ENCODE measurements at places on chromosomes 13 and 19.

DNA sequence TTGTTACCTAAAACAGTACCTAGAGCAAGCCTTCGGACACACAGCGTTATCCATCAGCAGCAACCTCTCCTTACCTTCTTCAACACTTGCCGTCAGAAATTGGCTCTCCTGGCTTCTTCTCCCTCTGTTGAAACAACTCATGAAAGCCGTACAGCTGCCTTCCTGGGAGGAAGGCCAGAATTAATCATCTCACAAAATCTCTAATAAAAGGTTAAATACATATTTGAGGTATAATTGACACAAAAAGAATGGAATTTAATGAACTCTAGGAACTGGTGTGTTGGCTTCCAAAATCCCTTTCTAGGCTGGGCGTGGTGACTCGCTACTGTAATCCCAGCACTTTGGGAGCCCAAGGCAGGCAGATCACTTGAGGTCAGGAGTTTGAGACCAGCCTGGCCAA, 37.3 kb upstream of the GTF2F2 start:
- no peak for DNase-seq

DNA sequence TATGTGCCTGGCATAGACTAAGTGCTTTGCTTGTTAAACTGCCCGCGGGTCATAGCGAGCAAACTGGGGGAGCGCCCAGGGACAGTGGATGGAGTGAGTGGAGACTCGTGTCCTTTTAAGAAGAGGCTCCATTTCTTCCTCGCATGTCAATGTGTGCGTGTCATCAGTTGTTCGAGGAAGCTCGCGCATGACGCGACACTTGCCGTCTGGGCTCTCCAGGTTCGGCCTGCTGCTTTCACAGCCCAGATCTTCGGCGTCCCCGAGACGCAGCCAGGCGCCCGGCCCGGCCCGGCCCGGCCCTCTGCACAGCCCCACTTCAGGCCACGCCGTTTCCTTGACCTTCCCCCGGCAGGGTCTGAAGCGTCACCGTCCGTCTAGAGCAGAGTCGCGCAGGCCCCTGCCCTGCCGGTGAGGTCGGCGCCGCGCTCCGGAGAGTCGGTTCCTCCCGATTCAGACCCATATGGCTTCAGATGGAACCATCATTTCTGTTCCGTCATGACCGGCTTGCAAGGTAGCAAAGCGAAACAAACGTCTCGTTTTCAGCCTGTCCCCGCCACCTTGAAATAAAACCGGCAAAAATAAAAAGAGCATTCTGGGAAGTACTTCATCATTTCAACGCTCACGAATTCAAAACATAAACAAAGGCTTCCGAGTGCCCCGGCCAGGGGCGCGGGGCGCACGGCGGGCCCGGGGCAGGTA, 599 bp upstream of the ARHGEF7 start:
- no peak for DNase-seq

DNA sequence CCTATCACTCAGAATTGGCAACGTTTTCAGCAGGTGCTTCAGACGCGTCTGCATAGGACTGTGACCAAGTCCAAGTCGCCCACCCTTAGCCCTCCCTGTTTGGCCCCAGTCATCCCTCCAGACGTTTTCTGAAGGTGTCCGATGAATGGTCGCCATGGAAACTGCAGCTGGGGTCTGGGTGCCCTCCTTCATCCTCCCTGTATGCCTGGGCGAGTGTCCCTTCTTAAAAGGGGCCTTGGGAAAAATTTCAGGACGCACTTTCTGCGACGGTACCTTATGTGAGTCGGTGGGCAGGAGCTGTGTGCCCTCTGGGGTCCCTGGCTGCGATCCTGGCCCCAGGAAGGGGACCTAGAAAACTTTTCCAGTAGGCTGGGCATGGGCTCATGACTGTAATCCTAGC, 25.1 kb downstream of the MAN2B1 start:
- no peak for DNase-seq

GRCh38 chr13:108213946-108214345, 1.4 kb downstream of the LIG4 start:
- no peak for DNase-seq

- no peak for DNase-seq
These were observed 5.1 kb upstream of the MKNK2 start for GRCh38 chr19:2055931-2056836.

DNA sequence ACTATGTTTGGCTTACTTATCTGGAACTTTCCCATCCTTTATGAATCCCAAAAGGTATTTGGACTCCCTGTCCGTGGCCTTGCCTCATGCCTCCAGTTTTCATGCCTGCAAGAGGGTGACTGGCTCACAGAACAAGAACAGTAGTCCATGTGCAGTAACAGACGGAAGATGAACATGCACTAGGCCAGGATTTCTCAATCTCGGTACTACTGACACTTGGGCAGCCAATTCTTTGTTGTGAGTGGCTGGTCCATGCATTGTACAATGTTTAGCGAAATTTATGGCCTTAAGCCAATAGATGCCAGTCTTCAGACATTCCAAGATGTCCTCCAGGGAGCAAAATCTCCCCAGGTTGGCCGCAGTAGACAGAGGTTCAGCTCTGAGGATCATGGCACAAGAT, 61.9 kb downstream of the DOCK9 start:
- DNase-seq, result no peak

- no peak for DNase-seq
These were observed 624.0 kb upstream of the GPC6 start for GRCh38 chr13:92602560-92602959.

DNA sequence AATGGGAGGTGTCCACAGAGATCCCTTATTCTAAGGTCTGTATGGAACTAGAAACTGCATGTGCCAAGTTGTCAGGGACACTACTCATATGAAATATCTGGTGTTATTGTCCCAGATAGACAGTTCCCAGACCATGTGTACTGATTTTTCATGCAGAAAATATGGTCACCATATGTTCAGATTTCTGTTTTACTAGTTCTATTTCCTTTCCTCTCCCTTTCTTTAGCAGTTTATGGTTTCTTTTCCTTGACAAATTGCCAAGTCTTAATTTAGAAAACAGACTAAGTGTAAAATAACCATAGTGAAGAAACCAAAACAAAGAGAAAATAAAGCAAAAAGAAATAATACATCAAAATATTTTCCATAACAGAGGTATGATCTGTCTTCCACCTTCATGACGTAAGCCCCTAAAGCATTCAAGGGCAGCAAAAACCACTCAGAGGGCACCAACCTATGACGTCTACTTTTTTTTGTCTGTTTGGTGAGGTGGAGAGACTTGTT, 248.5 kb downstream of the KCTD12 start:
- no peak for DNase-seq

DNA sequence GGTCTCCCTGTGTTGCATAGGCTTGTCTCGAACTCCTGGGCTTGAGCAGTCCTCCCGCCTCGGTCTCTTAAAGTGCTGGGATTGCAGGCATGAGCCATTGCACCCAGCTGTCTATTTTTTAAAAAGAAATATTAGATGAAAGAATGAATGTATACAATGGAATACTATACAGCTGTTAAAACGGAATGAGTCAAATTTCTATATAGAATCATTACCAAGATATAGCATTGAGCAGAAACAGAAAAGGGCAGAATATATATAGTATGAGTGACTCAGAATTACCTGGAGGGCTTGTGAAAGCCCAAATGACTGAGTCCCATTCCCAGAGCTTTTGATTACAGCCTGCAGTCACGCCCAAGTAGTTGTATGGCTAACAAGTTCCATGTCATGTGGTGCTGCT, 4.4 kb downstream of the DACT3 start:
- no peak for DNase-seq

DNA sequence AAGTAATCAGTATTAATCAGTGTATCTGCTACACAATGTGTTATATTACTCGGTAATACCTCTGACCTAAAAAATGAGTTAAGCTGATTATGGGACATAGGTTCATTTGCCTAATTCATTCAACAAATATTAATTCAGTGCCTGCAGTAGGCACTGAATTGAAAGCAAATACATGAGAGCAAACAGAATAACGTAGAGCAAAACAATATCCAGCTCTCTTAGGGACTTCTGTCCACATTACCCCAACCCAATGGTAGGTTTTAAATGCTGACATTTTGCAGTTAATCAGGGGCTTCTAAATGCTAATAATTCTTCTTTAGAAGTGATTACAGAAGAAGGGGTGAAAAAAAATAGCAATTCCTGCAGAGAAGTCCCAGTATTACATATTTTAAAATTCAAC, 4.9 kb downstream of the RCBTB2 start:
- DNase-seq, result no peak

- no peak for DNase-seq
These were observed 6.2 kb downstream of the ARID3A start for GRCh38 chr19:931860-932647.

DNA sequence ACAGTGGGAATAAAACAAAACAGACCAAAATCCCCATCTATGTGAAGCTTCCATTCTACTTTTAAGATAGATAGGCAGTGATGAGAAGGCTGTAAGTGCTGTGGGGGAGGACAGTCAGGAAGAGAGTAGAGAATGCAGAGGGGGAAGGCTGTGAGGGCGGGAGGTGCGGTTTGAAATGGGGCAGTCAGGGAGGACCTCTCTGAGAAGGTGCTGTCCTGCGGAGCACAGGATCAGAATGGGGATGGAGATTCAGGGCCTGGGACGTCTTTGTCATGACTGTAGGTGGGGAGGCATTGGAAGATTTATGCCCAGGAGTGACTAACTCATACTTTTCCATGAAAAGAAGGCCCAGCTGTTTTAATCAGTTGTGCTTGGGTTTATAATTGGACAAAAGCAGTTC, 3.9 kb upstream of the GPR183 start:
- DNase-seq, result no peak

GRCh38 chr13:104297075-104297474, 1230.9 kb upstream of the SLC10A2 start:
- no peak for DNase-seq

DNA sequence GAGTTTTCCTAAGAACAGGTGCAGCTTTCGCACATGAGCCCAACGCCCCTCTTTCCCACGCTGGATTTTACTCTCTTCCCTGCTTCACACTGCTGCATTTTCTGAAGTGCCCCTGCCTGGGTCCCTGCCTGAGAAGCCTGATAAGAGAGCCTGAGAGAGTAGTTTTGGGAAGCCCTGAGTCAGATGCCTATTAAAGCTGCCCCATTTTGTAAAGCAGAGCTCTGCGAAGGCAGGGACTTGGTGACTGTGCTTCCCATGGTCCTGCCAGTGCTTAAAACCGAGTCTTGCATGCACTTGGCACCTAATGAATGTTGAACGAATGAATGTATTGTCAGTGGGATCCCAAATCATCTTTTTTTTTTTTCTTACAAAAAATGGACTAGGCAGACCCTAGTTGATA, 18.2 kb downstream of the FGF9 start:
- no peak for DNase-seq

GRCh38 chr13:106623799-106624460, 56.0 kb upstream of the ARGLU1 start:
- no peak for DNase-seq

DNA sequence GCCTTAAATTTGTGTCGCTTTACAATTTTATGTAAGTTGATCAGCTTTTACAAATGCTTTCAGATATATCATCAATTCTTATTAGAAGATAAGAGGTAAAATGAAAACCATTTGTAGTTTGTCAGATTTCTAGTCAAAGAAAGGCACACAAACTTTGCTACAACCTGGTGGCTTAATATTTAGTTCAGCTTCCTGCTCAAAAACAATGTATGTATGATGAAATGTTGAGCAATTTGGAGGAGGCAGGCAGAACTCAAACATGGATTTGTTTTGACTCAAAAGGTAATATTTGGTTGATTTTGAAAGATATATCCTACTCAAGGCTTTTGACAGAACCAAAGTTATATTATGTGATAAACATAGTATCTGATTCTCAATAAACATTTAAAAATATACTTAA, 24.2 kb downstream of the NEK5 start:
- no peak for DNase-seq

DNA sequence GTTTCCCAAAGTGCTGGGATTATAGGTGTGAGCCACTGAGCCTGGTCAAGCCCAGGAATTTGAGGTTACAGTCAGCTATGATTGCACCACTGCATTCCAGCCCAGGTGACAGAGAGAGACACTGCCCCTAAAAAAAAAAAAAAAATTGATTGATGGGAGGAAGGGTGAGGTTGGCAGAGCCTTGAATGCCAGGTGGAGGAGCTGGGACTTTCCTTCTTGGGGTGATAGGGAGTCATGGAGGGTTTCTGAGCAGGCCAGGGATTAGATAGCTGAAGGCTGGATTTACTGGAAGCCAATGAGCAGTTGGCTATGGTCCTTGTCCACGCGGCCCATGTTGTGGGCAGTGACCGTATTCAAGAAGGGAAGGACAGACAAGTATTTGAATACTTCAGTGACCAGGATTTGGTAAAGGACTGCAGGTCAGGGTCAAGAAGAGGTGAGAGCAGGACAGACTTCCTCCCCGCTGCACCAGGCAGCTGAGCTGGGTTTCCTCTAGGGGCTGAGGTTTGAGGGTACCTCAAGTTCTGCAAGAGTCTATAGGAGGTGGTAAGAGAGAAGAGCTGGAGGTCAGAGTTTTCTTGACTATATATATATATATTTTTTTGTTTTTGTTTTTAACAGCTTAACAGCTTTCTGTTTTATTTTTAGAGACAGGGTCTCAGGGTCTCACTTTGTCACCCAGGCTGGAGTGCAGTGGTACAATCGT, 6.9 kb upstream of the ICAM4 start:
- no peak for DNase-seq

DNA sequence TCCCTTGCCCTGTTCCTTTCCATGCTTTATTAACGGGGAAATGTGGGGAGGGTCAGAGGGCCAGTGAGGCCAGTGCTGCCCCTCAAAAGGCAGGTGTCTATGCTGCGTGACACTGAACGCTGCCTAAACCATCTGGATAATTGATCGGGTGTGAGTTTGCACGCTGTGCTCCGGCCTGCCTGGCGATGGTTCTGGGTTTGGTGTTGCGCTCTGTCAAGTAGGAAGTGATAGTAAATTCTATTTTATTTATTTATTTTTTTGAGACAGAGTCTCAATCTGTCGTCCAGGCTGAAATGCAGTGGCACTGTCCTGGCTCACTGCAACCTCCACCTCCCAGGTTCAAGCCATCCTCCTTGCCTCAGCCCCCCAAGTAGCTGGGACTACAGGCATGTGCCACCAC, 86.5 kb downstream of the ATP11A start:
- DNase-seq, result no peak

DNA sequence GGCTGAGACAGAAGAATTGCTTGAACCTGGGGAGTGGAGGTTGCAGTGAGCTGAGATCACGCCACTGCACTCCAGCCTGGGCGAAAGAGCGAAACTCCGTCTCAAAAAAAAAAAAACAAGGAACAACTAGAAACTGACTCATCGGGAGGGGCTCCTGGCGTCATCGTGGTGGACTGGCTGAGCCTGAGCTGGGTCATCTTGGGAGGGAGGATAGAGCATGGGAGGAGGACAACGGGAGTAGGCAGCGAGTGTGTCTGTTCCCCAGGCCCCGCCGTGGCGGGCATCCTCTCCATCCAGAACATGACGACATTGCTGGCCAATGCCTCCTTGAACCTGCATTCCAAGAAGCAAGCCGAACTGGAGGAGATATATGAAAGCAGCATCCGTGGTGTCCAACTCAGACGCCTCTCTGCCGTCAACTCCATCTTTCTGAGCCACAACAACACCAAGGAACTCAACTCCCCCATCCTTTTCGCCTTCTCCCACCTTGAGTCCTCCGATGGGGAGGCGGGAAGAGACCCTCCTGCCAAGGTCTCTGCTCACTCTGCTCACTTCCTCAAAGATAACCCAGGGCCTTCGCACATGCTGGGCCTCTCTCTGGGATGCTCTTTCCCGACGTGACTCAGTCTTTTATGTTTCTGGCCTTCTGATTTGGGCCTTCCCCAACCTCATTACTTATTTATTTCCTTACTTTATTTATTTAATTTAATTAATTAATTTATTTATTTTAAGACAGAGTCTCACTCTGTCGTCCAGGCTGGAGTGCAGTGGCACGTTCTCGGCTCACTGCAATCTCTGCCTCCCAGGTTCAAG, 16.6 kb downstream of the DDX39A start:
- DNase-seq, result no peak

GRCh38 chr13:59543418-59543817, 620.3 kb downstream of the DIAPH3 start:
- no peak for DNase-seq

- no peak for DNase-seq
These were observed 11.2 kb downstream of the EGLN2 start for GRCh38 chr19:40810160-40810559.
